T-helper 22 cell (primary cell): ENCODE measurements at places on chromosomes 7 and 10.
A peak's percentile ranks its signal among the peaks of the same experiment; 100 is the strongest.

DNA sequence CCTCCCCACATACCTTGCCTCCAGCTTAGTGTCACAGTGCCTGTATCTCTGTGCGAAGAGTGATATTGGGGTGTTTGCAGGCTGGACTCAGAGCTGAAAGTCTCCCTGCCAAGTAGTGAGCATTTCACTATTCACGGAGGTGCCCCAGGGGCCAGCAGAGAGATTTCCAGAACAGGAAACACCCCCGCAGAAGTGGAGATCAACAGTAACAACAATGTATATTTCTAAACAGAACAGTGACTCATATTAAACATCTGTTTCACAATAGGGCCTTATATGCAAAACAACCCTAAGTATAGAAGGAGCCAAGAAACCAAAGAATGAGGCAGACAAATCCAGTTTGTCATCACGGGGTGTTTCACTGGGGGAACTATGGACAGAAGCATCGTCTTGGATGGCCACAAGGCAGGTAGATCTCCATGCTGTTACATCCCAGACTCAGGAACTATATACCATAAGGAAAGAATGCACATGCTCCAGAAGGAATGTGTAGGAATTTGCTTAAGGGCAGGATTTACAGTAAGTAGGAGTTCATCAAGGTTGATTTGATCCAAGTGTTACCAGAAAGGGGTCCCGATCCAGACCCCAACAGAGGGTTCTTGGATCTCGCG lies 29.3 kb upstream of the CCL24 start:
- DNase-seq: no peak

GRCh38 chr7:57412168-57412567 lies 37.8 kb upstream of the ZNF716 start:
- DNase-seq: no peak

- DNase-seq: no peak
These were observed 12.7 kb upstream of the SMURF1 start for GRCh38 chr7:99156649-99157048.

- DNase-seq: no peak
These were observed 257.2 kb upstream of the CACNA2D1 start for GRCh38 chr7:82700741-82701140.

DNA sequence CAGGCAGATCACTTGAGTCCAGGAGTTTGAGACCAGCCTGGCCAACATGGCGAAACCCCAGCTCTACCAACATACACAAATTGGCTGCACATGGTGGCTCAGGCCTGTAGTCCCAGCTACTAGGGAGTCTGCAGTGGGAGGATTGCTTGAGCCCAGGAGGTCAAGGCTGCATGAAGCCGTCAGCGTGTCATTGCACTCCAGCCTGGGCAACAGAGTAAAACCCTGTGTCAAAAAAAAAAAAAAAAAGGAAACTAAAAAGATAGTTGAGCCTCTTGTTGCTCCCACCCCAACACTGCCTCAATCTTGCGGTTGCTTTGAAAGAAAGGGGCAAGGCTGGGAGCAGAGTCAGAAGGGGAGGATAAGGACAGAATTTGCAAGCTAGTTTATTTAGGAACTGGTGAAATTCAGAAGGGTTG lies 69.9 kb downstream of the SYPL1 start:
- no peak for DNase-seq

GRCh38 chr10:101330631-101331225 lies 23.2 kb upstream of the BTRC start:
- no peak for DNase-seq

DNA sequence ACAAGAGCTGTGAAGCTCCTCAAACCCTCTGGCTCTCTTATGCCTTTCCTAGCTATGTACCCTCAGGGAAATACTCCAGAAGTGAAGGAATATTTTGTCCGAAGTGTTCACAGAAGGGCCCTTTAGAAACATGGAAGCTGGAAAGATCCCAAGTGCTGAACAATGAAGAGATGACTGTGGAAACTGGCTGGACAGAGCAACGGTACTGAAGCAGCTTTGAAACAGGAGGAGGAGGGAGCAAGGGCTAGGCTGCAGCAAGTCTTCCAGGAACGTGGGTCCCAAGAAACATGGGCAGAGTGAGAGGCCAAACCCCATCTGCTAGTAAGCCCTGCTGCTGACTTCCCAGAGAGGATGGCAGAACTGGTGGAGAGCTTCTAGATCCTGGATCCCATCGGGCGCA lies 3.0 kb upstream of the PSAP start:
- no peak for DNase-seq

GRCh38 chr10:94066411-94066810 lies 72.7 kb downstream of the PLCE1 start:
- DNase-seq: no peak

DNA sequence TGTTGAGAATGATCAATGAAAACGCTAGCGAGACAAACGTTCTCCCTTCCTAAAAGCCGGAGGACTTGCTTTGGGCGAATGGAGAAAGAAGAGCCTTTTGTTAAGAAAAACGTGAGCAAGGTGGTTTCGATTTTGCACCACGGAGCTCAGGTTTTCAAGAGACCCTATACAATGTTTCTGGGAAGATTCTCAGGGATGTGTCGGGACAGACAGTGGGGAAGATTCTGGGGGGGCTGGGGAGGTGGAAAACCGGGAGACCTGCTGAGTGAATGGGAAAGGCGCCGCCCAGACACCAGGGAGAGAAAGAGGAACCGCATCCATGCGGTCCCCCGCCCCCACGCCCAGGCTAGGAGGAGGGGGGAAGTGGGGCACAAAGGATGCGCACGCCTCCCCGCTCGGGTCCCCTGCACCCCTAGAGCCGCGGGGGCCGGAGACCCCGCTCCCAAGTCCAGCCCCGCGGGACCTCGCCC lies 745 bp downstream of the YWHAG start:
- peak; percentile 21 for DNase-seq

DNA sequence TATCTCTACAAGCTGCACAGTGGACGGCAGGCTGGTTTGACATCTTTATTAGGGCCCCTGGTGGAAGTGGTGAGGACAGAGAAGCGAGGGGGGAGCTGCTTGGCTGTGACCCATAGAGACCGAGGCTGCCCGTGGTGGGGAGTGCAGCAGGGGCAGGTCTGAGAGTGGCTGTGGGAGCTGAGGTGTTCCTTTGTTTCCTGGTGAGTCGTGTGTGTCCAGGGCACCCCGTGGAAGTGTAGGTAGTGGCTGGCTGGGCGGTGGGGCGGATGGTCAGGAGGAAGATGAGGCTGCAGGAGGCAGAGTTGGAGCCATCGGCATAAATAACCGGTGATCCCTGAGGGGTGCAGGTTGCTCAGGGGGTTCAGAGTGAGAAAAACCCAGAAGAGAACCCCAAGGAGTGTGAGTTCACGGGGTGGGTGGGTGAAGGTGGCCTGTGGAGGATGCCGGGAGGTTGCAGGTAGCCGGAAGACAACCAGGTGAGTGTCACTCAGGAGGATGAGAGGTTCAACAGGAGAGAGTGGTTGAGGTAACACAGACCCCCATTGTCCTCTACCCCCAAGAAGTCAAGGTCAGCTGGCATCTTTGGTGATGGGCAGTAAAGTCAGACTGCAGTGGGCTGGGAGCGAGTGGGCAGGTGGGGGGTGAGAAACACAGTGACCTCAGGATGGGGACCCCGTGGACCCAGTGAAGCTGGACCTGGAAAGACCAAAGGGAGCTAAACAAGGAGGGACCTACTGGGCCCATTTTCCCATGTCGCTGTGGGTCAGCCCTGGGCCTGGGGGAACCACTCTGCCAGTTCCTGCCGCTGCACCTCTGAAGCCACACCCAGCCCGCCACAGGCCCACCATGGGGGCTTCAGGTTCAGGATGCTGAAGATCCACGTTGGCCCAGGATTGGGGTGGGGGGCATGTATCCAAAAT lies 7.8 kb downstream of the ATP6V0E2 start:
- no peak for DNase-seq

- no peak for DNase-seq
These were observed 4.1 kb downstream of the ARMC3 start for GRCh38 chr10:22931948-22932347.

GRCh38 chr10:5943536-5943935 lies 33.8 kb downstream of the IL15RA start:
- no peak for DNase-seq
